ENCODE measurements at places on chromosomes 3 and 15.

DNA sequence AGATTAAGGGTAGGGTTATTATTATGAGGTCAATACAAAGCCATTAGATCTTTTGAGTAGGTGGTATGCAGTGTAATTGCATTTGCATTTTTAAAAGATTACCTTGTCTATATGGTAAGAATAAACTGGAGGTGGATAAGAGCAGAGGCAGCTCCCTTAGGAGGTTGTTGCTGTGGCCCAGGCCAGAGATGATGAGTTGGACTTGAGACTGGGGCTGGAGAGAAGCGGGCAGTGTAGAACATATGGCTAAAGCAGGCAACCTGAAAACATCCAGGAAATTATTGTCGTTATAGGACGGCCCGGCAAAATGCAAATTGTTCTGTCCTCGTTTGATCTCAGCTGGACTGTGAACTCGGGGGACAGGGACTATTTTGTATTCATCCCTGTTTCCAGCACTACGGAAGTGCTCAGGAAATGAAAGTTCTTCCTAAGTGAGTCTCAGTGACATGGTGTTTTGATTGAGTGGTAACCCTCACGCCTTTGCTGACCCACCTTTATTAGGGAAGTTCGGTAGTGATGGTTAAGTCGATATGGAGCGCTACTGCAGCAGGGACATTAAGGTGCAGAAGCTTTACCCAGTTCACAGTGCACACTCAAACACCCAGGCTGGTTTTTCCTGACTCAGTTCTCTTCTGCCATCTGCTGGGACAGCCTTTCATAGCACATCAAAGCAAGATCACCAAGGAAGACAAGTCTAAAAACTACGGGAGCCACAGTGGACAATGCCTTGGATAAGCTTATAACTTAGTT is 27.2 kb upstream of the VPS33B start:
- DNase-seq: peak; percentile 62

- DNase-seq: no peak
Measured at GRCh38 chr15:41437448-41437847, 20.6 kb downstream of the RTF1 start.

DNA sequence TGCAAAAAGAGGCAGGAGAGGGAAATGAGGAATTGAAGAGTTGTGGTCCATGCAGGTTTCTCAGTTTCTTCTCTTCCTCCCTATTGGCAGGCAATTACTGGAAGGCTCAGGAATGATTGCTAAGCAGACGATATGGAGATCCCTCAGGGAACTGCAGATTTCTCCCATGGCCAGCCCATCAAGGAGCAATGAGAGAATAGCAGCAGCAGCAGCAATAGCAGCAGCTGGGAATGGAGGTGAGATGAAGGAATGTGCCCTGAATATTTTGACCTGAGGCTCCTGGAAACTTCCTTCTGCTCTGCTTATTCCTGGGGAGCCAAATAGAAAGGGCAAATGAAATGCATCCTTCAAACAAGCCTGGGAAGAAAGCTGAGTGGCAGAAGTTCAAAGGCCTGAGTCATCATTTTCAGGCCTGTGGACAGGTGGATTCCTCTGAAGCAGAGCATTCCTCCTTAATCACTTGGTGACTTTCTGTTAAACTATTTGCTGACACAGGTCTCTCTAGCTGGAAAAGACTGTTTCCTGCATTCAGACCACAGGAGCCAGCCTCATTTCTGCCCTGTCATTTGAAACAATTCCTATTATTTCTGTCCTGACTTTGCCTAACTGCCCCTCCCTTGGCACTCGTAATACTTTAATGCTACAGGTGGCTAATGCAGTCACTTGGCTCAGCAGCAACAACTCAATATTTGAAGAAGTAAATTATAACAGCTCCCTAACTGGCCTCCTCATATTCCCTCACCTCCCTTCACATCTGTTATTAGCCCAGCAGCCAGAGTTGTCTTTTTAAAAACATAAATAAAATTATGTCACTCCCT is 146.9 kb upstream of the GADL1 start:
- peak; percentile 94 for DNase-seq

- no peak for DNase-seq
Measured at GRCh38 chr15:84634228-84634837, 19.8 kb downstream of the WDR73 start.

- no peak for DNase-seq
Measured at GRCh38 chr3:110738531-110738930, 333.1 kb upstream of the NECTIN3 start.

- DNase-seq: peak; percentile 77
Measured at GRCh38 chr15:31471731-31472430, 145.2 kb downstream of the KLF13 start.
